ENCODE measurements at places on chromosomes 5 and 9.

DNA sequence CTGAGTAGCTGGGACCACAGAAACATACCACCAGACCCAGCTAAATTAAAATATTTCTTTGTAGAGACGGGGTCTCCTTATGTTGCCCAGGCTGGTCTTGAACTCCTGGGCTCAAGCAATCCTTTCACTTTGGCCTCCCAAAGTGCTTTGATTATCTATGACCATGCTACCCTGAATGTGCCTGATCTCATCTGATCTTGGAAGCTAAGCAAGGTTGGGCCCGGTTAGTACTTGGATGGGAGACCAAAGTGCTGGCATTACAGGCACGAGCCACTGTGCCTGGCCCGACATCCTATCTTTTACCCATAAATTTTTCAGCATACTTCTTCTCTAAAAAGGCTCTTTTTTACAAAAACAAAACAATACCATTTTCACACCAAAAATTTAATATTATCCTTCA, 137.0 kb upstream of the LRRTM2 start:
- no peak for DNase-seq

DNA sequence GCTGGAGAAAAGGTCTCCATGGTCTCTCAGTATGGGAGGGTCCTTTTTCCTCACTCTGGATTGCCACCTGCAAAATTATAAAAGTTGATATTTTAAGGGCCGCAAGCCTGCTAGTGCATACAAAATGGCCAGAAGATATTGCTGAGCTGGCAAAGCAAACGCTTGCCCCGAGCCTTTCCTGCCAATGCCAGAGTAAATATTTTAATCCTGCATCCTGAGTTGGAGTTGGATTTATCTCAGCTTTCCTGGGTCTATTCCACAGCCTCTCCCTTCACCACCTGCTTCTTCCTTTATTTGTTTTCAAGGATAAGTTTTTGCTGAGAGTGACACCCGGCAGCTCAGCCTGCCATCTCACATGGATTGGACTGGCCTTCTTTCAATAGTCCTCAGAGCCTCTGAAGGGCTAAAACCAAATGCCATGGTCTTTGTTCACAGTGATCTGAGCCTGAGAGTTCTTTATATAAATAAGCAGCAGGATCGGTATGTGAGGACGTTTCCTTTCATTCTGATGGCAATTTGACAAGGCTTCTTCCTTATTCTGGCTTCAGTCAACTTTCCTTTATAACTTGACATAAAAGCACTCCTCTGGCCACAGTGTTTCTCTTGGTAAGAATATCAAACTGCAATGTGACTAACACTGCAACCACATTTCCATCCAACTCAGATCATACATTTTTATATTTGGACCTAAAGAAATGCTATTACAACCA, 170.1 kb downstream of the ADAMTS12 start:
- DNase-seq = no peak

GRCh38 chr5:133952729-133953567, 15.5 kb downstream of the C5orf15 start:
- no peak for DNase-seq

GRCh38 chr5:111422245-111422644, 90.1 kb downstream of the STARD4 start:
- DNase-seq = no peak

GRCh38 chr9:113520109-113520642, 56.6 kb downstream of the RGS3 start:
- no peak for DNase-seq

DNA sequence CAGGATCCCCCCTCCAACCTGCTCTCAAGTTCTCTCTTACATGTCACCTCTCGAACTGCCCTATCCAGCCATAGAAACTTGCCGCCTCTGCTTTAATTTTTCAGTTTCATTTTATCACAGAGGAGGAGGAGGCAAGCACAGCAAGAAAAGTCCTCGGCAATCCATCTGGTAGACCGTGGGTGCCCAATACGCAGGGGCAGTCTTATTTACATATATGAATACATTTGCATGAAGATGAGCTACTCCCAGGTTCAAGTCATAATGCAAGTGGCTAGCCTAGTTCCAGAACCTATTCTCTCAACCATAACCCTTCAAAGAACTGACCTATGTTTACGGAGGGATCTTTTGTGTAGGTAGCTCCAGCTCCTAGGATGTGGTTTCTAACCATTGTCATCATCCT, 223.2 kb upstream of the PANK3 start:
- DNase-seq = no peak

GRCh38 chr9:114085387-114085789, 7.3 kb upstream of the AMBP start:
- no peak for DNase-seq

- no peak for DNase-seq
These were observed 28.7 kb downstream of the TPPP start for GRCh38 chr5:664343-664993.

DNA sequence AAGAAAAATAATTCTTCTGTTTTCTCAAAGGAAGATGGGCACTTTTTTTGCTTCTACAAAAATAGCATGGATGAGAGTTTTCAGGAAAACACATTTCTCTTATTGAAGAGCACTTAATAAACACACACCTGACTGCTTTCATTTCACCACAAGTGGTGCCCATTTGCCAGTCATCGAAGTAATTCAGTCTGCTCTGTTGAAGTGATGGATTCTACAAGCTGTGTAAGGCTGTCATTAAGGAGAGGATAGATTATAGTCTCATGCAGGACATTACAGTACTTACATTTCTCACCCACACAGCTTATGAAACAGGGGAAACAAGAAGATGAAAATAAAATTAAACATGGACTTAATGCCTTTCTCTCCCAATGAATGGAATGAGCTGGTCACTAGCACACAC, 165.2 kb downstream of the NR2F1-AS1 start:
- DNase-seq = no peak

- DNase-seq = no peak
These were observed 26.1 kb downstream of the PLPPR1 start for GRCh38 chr9:101054657-101055056.

DNA sequence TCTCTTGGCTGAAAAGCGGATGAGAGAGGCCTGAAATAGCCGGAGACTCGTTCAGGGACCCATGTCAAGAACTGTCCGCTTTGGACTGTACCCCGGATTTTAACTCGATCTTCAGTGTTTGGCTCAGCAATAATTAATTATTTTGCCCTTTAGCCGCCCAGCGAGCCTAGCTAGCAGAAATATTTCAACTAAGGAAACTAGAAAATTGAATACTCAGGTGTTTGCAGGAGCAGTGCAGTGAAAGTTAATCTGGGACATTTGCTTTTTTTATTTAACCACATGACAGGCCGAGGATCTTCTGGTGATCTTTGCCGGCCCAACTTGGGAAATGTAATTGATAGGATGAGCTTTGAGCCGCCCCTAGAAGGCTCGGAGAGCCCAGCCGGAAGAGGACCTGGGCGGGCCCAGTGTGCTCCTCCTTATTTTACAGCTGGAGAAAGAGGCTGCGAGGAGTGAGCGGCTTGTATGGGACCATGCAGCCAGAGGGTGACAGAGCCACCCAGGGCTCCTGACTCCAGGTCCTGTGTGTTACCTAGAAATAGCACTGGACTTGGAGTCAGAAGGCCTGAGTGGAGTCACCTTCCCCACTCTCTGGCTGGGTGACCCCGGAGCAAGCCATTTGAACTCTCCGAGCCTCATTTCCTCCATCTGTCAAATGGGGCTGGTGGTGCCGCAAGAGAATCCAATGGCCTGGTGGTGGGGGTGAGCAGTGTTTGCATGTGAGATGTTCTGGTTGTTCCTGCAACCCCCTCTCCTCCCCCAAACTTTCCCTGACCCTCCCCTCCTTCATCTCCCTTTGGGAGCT, 2.4 kb downstream of the PPARGC1B start:
- DNase-seq = no peak

GRCh38 chr9:81664638-81665222, 24.6 kb downstream of the TLE1 start:
- no peak for DNase-seq

GRCh38 chr5:141465351-141465750, 10.4 kb upstream of the PCDHGC3 start:
- DNase-seq = no peak

GRCh38 chr5:31036411-31036810, 157.1 kb upstream of the CDH6 start:
- DNase-seq = no peak

DNA sequence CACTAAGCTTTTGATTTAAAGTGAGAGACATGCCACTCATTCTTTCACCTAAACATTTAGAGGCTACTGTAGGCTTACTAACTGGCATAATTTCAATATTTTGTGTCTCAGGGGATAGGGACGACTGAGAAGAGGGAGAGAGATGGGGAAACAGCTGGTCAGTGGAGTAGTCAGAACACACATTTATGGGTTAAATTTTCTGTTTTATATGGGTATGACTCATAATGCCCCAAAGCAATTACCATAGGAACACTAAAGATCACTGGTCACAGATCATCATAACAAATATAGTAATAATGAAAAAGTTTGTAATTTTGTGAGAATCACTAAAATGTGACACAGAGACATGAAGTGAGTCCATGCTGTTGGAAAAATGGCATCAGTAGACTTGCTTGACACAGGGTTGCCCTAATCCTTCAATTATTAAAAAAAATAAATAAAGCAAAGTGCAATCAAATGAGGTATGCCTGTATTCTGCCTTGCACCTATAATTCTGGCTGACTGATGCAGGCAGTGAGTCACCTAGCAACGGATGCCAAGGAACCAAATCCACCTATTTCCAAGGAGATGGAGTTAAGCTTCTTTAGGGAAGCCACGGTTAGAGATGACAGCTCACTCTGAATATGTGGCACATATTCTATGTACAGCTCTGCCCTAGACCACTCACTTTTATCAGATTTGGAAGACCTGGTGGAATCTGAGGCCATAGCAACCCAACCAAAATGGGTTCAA, 166.1 kb downstream of the MARCHF11 start:
- DNase-seq = no peak

- DNase-seq = no peak
These were observed 335.7 kb upstream of the RPS23 start for GRCh38 chr5:82613891-82614290.

DNA sequence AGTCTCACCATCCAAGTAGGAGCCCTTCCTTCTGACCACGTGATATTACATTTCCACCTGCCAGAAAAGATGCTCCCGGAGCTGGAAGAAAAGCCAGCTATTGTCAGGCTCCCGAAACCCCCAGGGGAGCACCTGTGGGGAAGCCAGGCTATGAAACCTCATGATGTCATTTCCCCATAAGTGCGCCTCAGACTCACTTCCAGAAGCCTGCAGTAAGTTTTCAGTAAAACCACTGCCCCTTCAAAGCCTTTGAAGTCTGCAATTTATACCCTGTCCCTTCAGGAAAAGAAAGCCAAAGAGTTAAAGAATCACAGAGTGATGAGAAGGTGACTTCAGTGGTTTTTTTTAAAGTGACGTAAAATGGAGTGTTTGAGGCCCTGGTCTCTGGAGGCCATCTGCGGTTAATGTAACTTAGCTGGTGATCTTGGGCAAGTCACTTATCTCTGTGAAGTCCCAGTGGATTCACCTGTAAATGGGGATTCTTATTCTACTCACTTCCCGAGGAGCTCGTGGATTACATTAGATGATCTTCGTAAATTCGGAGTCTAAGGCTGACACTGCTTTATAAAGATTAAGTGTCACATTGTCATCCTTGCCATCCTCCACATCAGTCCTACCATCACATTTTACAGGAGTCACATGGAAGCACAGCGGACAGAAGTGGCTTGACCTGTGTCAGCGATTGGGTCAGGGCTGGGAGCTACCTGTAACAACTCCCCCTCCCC, 2.6 kb upstream of the SEMA6A start:
- no peak for DNase-seq

DNA sequence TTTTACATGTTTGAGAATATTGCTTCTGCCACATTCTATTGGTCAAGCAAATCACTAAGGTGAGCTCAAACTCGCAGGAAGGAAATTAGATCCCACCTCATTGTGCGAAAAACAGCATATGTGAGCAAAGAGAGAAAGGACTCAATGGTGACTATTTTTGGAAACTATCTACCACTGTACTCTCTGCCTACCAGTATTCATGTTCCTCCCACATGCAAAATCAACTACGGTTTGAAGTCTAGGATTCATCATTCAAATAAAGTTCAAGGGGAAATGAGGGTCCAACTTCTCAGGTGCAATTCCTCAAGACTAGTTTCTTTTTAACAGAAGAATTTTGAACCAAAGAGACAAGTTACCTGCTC, 60.6 kb downstream of the FAM174A start:
- no peak for DNase-seq

DNA sequence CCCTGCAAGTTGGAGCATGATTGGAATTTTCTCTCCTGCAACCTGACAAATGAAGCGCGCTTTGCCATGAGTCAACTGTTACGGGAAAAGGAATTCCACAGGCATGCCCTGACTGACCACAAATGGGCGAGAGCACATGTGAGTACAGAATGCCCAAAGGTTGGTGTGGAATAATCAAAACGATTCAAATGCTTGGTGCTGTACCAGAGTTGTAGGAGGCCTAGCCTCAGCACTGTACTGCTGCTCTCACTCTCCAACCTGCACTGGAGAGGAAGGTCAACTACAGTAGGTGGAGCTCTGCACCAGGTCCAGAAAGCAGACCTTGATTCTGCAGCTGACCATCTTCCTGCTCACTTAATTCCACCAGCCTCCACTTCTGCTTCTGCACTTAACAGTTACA, 406.9 kb upstream of the ACTBL2 start:
- DNase-seq = no peak

GRCh38 chr9:69946800-69947437, 96.7 kb upstream of the MAMDC2 start:
- no peak for DNase-seq

- DNase-seq = no peak
These were observed 354.9 kb downstream of the KIF4B start for GRCh38 chr5:155368490-155368889.

GRCh38 chr5:36915653-36916052, 39.1 kb downstream of the NIPBL start:
- no peak for DNase-seq

- no peak for DNase-seq
These were observed 92.0 kb downstream of the PLCXD3 start for GRCh38 chr5:41418220-41419031.

DNA sequence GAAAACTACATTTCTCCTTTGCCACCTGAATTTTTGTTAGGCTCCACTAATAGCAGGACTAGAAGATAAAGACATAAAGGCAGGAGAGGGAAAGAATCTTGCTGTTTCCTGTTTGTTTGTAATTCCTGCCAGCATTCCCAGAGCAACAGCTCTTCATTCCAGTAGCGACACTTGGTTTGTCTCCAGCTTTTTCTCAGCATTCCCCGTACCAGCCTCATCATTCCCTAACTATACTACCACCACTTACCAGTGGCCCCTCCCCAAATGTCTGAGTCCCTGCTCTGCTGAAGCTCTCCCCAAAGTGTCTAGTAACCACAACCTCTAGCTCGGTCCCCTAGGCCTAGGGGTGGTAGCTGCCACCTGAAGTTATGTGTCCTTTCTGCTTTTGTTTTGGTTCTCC, 18.6 kb downstream of the CETN3 start:
- no peak for DNase-seq

GRCh38 chr5:107476783-107477182, 194.0 kb downstream of the EFNA5 start:
- DNase-seq = no peak

DNA sequence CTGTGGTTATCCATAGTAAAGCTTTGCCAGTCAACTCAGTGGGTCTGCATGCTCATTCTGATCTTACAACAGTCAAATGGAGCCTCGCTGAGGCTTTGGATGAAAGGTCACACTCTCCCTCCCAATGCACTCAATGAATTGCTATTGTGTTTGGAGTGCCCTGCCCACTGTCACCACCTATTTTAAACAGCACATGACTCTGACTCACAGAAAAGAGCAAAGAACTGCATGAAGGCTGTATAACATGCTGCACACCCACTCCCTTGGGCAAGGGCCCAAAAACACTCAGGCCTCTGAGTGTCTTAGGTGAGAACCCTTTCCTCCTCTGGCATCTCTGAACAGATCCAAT, 118.7 kb upstream of the CCDC112 start:
- no peak for DNase-seq

Data from activated CD8-positive, alpha-beta memory T cell treated with anti-CD3 and anti-CD28 coated beads for 48 hours (primary cell).